ENCODE measurements at places on chromosomes 6 and 20.

DNA sequence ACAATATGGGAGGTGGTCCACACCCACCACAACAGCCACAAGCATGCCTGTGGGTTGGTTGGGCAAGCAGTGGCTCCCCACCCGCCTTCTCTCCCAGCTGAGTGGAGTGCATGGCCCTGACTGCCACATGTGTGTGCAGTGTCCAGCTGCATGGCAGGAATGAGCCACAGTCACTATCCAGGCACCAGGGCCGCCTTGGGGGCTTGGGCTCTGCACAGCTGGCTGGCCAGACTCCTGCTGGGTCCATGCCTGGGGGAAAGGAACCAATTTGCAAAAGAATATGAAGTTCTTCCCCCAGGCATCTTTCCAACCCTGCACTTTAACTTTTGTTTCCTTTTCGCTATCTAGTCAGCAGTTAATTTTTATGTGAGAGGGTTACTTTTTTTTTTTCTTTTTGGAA lies 11.6 kb upstream of the ASCC3 start:
- no peak for DNase-seq

DNA sequence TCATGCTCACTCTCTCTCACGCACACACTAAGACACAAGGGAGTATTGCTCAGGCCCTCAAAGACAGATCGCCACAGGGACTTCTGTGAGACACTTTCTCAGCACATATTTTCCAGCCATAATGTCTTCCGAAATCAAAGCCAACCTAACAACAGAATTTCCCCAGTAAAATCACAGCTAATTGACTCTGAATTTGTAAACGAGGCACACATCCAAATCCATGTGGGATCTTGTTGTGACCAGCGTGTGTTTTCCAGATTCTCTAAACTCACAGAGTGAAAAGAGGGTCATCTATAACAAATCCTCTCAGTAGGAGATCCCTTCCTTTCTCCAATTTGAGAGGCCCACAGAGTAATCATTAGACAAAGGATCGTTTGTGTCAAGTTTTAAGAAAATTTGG lies 280.4 kb downstream of the PACRG start:
- DNase-seq: no peak

- DNase-seq: peak; percentile 53
Measured at GRCh38 chr6:133358574-133359150, 117.5 kb downstream of the EYA4 start.

DNA sequence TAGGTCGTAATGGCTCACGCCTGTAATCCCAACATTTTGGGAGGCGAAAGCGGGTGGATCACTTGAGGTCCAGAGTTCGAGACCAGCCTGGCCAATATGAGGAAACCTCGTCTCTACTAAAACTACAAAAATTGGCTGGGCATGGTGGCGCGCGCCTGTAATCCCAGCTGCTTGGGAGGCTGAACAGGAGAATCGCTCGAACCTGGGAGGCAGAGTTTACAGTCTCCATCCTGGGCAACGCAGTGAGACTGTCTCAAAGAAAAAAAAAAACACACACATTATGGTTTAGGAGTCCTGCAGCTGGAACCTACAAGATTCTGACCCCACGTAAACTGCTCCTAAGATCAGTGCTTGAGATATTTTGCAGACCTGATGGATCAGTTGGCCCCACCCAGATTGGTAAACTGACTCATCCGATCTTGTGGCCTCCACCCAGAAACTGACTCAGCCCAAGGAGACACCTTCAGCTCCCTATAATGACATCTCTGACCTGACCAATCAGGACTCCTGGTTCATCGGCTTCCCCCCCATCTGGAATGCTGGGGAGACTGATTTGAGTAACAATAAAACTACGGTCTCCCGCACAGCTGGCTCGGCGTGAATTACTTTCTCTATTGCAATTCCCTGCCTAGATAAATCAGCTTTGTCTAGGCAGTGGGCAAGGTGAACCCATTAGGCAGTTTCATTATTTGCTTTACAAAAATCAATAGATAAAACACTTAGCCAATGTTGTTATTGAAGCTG lies 96.2 kb upstream of the BTN3A2 start:
- DNase-seq: peak; percentile 37

DNA sequence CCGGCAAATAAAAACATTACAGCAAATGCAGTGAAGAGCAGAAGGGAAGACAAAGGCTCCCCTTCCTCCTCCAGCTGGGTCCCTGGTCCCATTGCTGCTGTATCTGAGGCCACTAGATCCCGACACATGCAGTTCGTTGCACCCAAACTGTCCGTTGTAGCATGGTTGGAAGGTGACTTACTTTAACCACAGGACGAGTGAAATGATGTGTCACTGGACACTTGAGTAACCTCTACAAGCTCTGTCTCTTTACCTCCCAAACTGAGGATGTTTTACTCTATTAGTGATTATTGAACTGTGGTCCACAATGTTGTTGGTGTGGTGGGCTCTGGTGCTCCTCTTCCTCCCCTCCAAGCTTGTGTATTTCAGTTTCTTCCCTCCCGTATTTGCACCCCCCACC lies 46.2 kb upstream of the ARMH2 start:
- DNase-seq: no peak

- DNase-seq: no peak
Measured at GRCh38 chr6:32517654-32518445, 12.2 kb downstream of the HLA-DRB5 start.

GRCh38 chr6:133814797-133815196 lies 74.1 kb upstream of the TCF21 start:
- no peak for DNase-seq

- DNase-seq: no peak
Measured at GRCh38 chr6:15996030-15996429, 132.9 kb upstream of the MYLIP start.

Measured in NCI-H774 (cell line).